ENCODE measurements at places on chromosomes 2 and 18.

- no peak for DNase-seq
Measured at GRCh38 chr2:44342854-44343253, 18.4 kb downstream of the PREPL start.

- DNase-seq: no peak
Measured at GRCh38 chr2:88601286-88601685, 26.0 kb downstream of the EIF2AK3 start.

- DNase-seq: peak; percentile 17
Measured at GRCh38 chr2:9002637-9003365, 683 bp downstream of the MBOAT2 start.

DNA sequence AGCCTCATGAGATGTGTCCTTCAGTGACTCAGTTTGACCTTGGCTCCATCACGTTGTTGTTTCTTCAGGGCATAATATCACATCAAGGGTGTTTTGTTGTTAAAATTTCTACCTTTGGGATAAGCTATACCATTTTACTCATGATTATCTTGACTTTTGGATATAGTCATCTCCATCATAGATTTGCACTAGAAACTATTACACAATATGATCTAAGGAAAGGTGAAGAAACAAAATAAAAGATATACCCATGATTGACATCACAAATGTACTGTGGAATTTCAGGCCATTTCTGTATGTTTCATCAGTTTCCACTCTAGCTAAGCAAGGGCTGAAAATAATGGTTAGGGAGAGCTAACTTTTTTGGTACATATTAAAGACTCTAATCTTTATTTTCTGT is 24.7 kb upstream of the FAM171B start:
- DNase-seq: no peak

DNA sequence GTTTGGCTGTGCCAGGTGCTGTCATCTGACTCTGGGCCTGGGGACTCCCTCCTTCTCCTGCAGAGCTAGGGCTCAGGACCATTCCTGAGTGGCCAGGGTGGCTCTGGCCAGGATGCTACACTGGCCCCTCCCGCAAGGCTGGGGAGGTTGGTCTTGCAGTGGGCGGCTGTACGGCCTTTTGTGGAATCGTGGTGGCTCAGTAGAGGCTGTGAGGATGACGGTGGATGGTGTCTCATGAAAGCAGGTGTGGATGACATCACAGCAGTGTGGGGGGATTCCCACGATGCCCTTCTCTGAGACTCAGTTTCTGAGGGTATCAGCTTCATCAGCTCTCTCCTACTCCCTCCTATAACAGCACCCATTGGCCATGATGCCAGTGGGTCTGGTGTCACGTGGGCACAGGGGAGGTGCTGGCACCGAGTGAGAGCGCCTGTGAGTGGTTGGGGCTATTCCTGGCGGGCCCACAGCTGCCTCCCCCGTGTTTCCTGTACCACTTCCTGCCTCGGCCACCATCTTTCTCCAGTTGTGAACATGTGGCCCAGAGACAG is 144.2 kb upstream of the HDAC4 start:
- DNase-seq: no peak
